ENCODE measurements at places on chromosomes 5 and 9.

GRCh38 chr5:10719965-10720364 is 41.1 kb downstream of the DAP start:
- DNase-seq: no peak

GRCh38 chr5:159768243-159768642 is 148.0 kb upstream of the ADRA1B start:
- DNase-seq: no peak

DNA sequence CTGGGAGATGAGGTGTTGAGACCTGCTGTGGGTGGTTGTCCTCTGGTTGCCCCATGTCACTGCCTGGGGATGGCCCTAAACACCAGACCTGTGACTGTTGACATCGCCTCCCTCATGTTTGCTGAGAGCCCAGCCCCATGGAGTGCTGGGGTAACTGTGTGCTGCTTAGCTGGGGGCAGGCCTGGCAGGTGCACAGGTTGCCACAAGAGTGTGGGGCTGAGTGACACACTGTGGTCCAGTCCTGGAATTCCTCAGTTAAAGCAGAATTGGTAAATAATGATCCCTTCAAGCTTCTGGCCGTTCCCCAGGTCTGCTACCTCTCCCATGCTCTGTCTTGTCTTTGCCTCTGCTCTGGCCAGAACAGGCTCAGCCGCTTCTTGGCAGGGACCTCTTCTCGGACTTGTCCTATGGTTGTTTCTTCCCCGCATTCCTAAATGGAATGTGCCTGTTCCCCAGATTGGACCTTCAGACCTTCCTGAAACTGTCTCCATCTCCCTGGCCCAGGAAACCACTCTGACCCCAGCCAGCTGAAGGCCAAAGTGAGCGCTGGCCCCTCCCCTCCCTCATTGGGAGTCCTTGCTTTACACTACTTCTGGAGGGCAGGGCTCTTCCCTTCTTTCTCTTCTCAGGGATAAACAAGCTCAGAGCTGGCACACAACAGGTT is 61.2 kb upstream of the PITX1 start:
- DNase-seq: no peak

- DNase-seq: no peak
Observed at GRCh38 chr9:112327718-112328450, 5.5 kb downstream of the PTBP3 start.

DNA sequence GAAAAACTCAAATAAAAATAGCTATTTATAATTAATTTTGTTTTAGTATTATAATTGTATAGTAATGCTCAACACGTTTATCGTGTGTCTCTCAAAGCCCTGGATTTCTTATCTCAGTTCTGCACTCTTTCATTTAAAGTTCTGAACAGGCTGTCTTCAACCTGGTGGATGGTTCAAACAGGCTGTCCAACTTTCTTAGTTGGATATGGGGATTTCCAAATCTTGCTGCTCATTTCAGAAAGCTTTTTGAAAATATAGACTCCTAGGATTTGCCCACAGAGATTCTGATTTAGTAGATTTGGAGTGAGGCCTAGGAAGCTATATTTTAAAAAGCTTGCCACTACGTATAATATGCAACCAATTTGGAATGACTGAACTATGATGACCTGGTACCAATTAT is 120.3 kb downstream of the GRIA1 start:
- DNase-seq: no peak

DNA sequence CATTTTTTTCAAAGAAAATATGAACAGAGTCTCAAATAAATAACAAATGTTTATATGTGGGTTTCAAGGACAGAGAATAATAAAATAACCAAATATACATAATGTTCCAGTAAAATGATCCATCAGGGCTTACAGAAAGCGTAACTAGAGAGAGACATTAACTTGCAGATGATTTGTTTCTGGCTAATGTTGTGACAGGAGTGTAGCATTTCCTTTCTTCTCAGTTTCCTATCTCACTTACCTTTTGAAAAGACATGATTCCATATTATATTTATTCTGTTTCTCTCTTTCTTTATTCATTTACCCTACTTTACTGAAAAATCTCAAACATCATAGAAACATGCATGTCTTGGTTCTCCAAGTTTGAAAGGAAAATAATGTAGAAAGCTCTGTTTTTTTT is 451.3 kb upstream of the CDH9 start:
- DNase-seq: no peak

DNA sequence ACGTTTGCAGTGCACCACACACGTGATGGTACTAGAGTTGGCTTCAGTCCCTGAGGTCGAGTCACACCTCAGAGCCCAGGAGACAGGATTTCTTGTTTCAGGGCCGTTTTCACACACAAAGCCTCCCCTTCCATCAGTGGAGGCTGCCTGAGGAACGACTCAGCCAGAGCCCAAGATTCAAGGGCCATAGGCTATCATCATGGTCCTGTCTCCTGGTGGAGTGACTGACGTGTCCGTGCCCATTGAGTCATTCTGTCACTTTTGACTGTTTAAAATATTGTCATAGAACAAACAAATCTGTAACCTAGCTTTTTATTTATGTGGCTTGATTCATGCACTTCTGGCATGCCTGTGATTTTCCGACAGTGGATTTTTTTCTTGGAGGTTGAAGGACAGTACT is 28.3 kb downstream of the CAMK2A start:
- DNase-seq: no peak

- no peak for DNase-seq
Observed at GRCh38 chr5:72145348-72145747, 38.1 kb downstream of the MAP1B start.

- DNase-seq: no peak
Observed at GRCh38 chr5:38697013-38697412, 140.6 kb upstream of the LIFR start.

DNA sequence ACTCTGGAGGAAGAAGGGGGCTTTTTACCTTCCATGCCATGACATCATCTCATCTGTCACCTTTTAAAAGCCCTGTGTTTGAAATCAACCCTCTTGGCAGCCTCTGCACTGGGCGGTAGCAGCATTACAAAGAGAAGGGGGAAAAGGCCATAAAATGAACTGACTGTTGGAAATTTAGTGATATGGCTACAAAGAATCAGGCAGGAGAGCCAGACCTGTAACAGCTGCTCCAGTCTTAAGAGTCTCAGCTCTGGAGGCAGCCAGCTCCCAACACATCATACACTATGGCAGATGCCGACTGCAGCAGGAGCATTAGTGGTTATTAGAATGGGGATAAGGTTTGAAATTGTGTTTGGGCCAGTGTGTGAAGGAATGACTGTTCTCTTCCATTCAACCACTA is 257.5 kb downstream of the DMAC1 start:
- no peak for DNase-seq

GRCh38 chr9:6852243-6852963 is 94.6 kb downstream of the KDM4C start:
- no peak for DNase-seq

DNA sequence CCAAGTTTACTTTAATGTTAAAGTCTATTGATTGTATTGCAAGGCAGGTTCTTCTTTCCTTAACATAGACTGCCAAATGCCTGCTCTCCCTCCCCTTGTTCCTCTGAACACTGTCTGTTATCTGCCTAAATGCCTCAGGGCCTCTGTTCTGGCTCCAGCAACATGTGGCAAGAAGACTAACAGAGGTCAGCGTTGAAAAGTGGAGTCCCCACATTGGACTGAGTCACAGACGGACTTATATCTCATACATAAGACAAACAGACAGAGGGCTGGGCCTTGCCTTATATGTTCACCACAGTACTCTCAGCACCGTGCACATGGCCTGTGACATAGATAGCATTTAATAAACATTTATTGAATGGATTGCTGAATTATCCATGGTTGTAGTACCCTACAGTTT is 91.4 kb downstream of the TSSK1B start:
- DNase-seq: no peak

GRCh38 chr5:178461004-178461730 is 129.0 kb downstream of the COL23A1 start:
- no peak for DNase-seq

DNA sequence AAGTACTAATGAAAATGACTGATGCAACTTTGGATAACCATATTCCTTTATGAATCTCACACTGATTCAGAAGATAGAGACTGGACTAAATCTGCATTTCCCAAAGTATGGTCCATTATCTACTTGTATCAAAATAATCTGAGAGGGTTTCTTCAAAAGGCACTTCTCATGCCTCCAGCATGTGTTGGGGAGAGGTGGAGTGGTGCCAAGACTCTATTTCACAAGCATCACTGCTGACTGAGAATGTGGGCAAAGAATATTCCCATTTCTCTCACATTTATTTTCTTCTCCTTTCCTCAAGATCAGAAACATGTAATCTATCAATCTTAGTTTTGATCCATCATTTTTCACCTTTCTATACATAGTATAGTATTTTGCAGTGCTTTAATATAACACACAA is 135.4 kb downstream of the GABRB2 start:
- DNase-seq: no peak

GRCh38 chr5:2888520-2889060 is 137.1 kb upstream of the IRX2 start:
- no peak for DNase-seq

GRCh38 chr9:127417131-127418036 is 6.8 kb upstream of the ZNF79 start:
- DNase-seq: no peak

- no peak for DNase-seq
Observed at GRCh38 chr9:16155878-16156277, 603.0 kb downstream of the CCDC171 start.

- no peak for DNase-seq
Observed at GRCh38 chr5:159377653-159378052, 47.4 kb upstream of the IL12B start.

DNA sequence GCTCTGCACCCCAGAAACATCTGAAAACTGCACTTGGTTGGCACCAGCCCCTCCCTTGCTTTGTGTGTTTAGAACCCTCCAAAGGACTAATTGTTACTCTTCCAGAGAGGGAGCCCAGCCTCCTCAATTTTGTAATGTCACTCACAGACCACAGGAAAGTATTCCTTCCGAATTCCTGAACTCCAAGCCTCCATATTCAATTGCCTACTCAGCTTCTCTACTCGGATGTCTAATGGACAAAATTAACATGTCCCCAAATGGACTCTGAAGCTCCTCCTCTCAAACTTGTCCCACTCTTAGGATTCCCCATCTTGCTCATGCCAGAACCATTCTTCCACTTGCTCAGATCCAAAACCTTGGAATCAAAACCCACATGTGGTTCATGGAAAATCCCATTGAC is 3.9 kb upstream of the TMEM171 start:
- no peak for DNase-seq

GRCh38 chr5:73122875-73123810 is 2.8 kb downstream of the TMEM171 start:
- DNase-seq: no peak

- no peak for DNase-seq
Observed at GRCh38 chr9:80644044-80644443, 1045.3 kb downstream of the TLE1 start.

All from activated effector memory CD4-positive, alpha-beta T cell treated with Interleukin-2 at 50 U/mL for 16 hours (primary cell).